AG10803 (cell line): ENCODE measurements at places on chromosomes 5 and 9.

DNA sequence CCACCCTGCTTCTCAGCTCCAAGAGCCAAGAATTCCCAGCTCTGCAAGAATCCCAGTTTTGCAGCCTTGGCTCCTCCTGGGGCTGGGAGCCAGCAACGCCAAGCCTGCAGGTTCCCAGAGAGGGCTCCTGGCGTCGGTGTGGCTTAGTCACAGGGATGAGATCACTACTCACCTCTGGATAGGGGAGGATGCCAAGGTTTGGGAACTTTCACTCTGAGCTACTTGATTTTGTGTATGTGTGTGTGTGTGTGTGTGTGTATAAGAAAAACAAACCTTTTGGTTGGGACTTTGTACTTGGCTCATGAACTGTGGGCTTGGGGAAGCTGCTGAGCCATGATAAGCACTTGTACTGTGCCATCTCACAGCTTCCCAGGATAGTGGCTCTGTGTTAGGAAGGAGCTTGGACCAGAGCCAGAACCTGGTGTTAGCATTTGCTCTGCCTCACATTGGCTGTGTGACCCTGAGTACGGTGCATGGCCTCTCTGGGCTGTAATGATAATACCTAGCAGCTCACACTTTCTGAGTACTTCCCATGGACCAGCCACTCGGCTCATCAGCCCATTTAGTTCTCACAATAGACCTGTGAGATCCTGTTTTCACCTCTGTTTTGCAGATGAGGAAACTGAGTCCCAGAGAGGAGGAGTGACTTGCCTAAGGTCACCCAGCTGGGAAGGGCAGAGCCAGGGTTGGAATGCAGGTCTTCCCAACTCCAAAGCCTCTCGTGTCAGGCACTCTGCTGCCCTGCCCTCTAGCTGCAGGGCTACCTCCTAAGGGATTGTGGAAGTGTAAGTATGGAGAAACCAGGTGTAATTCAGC is 41.4 kb upstream of the DAB2IP start:
- peak; percentile 45 for DNase-seq

DNA sequence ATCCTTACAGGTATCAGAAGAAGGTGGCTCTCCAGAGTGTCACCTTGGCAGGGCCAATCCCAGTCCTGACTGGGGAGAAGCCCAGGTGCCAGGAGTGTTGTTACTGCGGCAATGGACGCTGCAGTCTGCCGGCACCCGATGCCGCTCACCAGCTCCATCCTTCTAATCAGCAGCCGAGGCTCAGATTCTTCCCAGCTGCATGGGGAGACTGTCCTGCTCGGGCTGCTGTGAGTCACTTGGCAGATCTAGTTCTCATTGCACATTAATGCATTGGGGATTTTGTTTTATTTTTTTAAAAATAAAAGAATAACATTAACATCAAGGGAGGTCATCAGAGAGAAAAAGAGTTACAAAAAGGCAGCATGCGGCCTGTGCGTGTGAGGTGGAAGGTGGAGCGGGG is 115.8 kb downstream of the MTX3 start:
- DNase-seq: no peak

DNA sequence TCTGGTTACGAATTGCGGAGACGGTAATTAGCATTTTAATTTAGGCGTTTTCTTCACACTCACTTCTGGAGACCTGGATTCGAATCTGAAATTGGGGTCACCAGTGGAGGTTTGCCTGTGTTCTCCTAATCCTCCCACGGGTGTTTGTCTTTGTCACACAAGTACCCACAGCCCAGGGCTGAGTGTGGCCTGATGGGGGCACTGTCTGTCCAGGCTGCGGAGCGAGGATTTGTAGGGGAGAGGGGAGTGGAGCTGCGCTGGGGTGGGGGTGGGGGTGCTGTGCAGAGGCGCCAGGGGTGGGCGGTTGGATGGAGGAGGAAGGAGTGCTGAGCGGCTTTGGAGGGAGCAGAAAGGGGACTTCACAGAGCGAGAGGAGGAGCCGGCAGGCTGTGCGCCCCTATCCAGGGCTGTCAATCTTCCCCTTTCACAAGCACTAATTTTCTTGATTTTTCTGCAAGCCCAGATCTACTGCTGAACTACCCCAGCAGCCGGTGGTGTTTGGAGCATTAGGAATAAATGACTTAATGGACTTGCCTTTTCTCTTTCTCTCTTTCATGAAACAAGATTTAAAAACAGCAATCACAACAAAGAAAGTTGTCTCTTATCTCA is 53.1 kb downstream of the TSPAN17 start:
- no peak for DNase-seq

DNA sequence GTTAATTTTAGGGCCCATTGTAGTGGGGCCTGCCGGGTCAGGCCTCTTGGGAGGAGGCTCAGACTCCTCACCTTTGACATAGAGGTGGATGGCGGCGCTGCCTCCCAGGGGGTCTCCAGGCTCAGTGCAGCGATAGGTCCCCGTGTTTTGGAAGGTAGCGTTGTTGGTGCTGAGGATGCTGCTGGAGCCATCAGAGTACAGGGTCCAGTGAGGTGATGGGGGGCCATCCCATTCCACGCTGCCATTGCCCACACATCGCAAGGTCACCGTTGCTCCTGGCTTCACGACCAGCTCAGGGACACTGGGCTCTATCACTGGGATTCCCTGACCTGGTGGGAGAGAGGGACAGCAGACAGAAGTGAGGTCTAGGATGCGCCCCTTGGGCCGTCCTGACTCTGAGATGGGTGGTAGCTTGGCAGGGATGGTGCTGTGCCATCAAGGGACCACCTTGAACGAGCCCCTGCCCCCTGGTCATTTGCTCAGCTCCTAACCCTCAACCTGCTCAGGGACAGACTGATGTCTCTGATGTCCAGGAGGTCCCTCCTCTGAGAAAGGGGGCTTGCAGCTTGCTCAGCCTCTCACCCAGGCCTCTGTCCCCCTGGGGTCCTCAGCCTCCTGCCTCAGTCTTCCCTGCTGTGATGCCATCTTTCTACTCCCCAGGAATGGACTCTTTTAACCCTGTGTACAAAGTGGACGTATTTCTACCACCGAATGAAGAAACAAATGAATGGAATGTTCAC is 5.5 kb downstream of the CSF1R start:
- DNase-seq: no peak

DNA sequence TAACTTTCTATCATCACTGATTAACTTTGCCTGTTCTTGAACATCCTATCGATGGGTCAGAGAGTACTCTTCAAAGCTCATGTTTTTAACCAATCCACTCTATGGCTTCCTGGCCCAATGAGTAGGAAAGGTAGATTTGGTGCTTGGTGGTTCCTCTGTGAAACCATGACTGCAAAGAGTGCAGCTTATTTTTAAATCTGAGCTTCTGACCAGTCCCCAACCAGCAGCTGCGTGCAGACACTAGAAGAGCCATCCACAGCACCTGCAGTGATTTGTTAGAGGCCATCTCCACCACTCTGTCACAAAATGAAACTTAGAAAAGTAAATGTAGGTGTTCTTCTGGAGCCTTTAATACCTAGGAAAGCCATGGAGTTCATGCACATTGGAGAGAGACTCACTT is 107.3 kb upstream of the WWC1 start:
- no peak for DNase-seq

DNA sequence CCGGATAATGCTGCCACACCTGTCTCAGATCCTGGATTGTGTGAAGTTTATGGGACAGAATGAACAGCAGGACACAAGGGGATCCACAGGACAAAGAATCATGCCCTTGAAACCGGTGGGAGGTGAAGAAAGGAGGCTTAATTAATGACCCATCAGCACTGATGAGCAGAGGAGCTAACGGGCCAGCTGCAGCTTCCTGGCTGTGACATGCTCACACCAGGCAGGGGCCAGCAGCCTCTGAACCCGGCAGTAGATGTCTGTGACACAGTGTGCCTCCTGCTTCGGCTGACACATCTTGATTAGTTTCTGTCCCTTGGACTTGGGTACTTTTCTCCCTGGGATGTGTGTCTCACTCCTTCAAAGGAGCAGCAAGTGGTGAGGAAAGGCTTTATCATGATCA is 328.8 kb upstream of the BRINP1 start:
- no peak for DNase-seq

- no peak for DNase-seq
Observed at GRCh38 chr5:120098902-120099535, 365.1 kb upstream of the PRR16 start.

DNA sequence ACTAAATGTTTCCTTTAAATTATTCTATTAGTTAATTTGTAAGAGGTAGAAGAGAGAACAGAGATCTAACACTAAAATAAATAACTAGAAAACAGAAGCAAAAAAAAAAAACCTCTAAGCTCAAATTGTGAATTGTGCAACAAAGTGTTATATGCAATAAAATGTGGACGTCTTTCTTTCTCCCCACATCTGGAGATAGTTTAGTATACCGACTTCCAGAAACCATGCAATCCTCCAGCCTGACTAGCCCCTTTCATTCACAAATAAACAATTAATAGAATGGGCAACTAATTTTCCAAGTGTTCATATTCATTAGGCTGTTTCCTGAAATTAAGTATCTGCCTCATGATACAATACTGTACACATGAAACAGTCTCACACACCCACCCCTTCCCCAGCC is 258.5 kb downstream of the BNC2 start:
- DNase-seq: peak; percentile 84

DNA sequence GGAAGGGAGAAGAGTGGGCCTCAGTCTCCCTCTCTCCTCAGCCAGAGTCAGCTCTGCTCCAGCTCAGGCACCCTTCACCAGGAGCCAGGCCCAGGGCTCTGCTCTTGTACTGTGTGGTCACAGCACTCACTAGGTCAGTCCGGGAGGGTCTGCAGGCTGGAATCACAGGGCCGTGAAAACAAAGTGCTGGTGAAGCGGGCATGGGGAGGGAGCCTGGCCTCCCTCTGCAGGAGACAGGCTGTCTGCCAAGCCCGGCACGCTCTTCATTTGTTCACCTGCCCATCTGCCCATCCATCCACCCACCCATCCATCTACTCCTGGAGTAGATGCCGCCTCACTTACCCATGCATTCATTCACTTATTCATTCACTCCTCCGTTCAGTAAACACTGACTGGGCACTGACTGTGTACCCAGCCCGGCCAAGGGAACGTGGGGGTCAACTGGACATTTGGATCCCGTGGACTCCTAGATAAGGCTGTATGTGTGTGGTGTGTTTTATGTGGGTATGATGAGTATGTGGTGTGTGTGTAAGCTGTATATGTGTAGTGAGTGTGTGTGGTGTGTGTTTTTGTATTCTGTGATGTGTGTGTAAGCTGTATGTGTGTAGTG is 3.6 kb downstream of the SPAAR start:
- DNase-seq: no peak

- peak; percentile 13 for DNase-seq
Observed at GRCh38 chr5:60365001-60365400, 335.0 kb downstream of the DEPDC1B start.

- DNase-seq: no peak
Observed at GRCh38 chr9:8589476-8589875, 789.9 kb upstream of the DMAC1 start.

DNA sequence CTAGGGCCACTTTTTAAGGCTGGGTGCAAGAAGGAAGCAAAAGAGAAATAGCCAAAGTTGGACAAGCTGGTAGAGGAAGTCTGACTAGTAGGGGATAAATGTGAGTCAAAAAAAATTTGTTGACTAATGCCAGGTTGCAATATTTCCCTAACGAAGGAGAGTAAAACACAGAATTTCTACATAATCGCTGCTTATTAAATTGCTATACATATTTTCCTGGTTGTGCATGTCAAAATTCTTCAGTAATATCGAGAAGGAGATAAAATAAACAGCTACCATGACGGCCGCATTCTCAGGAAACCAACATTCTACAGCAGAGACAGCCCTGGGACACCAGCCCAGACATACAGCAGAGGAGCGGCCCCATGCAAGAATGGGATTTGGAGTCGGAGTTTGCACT is 148.3 kb downstream of the ESM1 start:
- no peak for DNase-seq

DNA sequence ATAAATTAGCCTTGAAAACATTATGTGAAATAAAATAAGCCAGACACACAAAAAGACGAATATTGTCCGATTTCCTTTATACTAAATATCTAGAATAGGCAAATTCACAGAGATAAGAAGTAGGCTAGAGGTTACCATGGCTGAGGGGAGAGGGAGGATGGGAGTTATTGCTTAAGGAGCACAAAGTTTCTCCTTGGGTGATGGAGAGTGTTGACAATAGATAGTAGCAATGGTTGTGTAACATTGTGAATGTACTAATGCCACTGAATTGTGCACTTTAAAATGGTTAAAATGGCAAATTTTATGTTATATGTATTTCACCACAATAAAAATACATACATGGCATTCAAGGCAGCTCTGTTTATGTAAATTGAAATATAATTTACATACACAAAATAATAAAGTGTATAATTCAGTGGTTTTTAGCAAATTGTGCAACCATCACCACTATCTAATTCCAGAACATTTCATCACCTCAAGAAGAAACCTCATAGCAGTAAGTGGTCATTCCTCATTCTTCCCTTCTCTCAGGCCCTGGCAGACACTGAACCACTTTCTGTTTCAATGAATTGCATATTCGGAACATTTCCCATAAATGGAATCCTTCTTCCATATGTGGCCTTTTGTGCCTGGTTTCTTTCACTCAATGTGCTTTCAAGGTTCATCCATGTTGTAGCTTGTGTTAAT is 59.2 kb downstream of the NDST1 start:
- DNase-seq: peak; percentile 94

DNA sequence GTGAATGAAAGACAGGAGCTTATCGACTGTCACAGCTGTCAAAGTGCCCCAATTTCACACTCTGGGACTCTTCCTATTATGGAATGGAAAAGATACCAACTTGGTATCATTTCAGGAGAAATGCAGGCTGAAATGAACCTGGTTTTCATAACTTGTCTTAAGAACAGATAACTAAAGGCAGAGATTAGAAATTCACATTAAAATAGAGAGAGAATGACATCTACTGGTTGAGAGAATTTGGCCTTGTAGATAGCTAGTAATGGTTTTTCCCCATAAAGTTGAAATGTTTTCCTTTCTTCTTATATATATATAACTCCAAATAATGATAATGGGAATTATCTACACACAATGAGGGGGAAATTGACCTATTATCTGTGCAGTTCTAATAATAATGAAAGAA is 600.2 kb upstream of the CCNG1 start:
- DNase-seq: no peak

GRCh38 chr9:842635-843426 is 1.3 kb downstream of the DMRT1 start:
- DNase-seq: no peak

GRCh38 chr5:172491481-172491880 is 37.2 kb upstream of the SH3PXD2B start:
- no peak for DNase-seq

DNA sequence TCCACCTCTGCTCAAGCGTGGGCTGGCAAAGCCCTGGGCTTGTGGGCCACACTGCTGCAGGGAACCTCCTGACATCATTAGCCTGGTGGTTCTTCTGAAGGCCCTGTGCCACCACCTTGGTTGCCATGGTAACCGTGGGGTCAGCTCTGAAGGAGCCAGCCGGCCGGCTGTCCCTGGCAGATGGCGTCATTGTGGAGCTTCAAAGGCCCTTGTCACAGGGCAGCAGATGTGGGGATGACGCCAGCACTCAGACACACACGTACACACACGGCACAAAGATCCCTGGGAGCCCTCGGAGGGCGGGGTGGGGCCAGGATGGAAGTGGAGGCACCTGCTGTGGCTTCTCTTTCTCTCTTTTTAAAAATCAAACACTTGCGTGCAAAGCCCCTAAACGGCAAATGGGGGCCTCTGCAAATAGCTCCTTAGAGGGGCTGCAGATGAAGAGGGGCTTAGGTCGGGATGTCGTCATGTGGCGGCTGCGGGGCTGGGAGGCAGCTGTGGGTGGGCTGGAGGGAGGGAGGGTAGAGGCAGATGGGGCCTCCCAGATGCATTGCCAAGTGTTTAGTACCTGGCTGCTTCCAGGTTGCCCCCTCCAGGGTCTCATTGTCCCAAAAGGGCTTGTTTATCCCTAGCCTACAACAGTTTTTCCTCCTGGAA is 19.5 kb upstream of the RPL26L1 start:
- DNase-seq: no peak
